ENCODE measurements at places on chromosomes 16 and 17.

DNA sequence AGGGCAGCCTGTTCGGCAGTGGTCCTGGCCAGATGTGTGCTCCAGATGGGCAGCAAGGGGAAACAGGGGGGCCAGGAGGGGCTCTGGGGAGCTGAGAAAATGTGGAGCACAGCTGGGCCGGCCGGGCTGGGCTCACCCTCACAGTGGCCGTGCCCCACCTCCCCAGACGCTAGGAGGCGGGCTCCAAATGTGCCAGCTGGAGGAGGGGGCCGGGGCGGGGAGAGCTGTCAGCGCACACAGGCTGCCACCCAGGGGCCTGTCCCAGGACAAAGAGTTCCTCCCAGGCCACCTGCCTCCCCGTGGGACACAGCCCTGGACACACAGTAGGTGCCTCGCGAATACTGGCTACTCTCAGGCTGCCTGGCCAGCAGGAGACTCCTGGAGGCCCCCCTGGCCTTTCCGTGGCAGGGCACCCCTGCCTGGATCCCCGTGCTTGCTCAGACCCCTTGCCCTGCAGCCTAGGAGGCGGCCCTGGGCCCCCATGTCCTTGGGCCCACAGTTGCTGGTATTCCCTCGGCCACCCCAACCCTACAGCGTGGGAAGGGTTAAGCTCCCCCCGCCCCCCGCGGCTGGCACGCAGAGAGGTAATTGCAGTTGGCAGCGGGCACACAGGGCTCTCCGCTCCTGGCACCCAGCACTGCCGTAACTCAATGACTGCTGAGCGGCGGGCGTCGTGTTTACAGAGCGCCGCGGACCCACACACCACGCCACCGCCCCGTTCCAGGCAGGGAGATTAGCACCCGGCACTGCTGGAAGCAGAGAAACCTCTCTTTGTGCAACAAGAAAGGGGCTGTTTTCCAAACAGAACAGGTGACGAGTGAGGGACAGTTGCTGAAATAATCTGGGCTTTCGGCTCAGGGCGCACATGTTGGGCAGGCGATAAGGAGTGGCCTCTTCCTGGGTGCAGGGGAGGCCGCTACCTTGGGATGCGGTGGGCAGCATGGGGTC lies 32.2 kb downstream of the BAHCC1 start:
- DNase-seq = no peak

GRCh38 chr17:69677130-69677529 lies 262.6 kb downstream of the MAP2K6 start:
- DNase-seq = no peak

GRCh38 chr17:82400830-82401229 lies 17.3 kb upstream of the HEXD start:
- DNase-seq = peak; percentile 44

DNA sequence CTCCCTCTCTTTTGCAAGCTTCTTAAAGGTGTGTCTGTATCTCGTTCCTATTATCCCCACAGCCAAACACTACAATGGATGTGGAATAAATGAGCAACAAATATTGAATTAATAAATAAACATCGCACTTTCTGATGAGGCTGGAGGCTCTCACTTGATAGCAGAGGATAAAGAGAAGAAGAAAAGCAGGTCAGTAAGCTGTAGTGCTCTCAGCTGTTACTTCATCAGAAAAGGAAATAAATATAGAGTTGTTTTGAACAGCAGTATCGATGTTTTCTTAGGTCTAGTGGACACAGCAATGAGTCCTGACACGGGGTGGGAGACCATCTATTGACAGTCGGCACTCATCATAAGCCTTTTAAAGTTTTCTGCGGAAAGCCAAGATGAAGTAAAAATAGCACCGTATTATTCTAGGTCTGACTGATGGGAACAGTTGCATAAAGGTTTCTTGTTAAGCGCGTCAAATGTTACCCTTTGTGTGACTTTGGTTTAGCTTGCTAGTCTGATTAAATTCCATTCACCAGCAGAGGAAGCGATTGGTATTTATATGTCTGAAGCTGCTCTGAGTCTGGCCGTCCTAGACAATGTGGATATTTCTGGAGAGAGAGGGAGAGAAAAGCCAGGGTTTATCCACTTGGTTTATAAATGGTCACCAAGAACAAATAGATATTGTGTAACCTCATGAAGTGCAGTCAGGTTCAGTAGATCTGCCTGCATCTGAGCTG lies 646.1 kb downstream of the CDH11 start:
- DNase-seq = no peak

GRCh38 chr16:23893986-23894385 lies 58.2 kb downstream of the PRKCB start:
- no peak for DNase-seq

GRCh38 chr17:5022171-5022711 lies 13.0 kb downstream of the SLC52A1 start:
- DNase-seq = no peak

DNA sequence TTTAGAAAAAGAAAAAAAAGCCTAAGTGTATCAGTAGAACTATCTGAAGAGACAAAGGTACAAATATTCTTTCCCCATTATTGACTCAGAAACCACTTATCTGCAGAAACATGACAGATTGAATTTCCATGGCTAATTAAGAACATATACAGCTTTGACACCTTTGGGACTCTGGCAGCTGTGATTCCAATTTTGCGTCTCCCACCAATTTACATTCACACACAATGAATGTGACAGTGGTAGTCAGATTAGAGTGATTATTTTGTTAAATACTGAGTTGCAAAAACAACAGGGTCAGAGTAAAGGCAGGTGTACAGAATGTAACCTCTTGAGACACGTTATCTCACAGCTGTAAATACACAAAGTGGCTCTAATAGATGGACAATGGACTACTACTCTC lies 5.3 kb upstream of the PPM1D start:
- no peak for DNase-seq

- DNase-seq = no peak
Measured at GRCh38 chr16:48556913-48557351, 53.0 kb downstream of the N4BP1 start.
